ENCODE measurements at places on chromosomes 11 and 22. TPM values are rescaled to one million over a fixed set of nuclear protein-coding genes. Genes with fewer than 3 reads are reported as not detected.
A peak's percentile ranks its signal among the peaks of the same experiment; 100 is the strongest.

DNA sequence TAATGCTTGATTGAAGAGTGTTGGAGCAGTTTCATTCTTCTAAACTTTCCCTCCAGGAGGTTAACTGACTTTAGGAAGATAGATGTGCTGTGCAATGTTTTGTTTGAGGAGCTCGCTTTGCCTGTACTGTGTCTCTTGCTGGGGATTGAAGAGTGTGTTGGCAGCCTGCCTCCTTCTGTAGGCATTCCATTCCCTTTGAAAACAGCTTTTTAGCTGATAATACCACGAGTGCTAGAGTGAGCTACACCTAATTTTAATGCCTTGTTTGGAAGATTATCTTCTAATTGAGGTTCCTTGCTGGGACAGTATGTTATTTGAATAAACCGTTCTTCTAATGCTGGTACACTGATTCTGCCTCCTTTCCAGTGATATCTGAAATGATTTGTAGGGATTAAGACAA is 7.2 kb downstream of the DDX10 start:
- no peak overlapping the region for H3K4me3 ChIP-seq
- DNase-seq = no peak
- H3K27ac ChIP-seq = no peak overlapping the region
- H3K36me3 ChIP-seq = peaks cover 16% of the 10 kb centered on the region

DNA sequence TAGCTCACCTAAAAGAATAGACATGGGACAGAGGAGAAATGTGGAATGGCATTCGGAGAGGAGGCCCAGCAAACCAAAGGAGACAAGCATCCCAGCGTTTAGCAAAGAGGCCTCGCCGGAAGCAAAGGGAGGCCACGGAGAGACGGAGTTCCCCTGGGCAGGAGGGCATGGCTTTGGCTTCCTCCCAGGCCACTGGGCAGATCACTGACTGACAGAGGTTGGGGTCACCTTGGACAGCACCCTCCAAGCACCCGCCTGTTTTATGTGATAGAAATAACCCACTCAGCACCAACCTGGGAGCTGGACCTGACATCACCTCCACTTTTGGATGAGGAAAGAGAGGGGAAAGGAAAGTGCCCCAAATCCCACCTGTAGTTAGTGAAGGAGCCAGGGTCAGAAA is 434.1 kb downstream of the BRD1 start:
- no peaks in the 10 kb centered on the region for H3K36me3 ChIP-seq
- no peak for DNase-seq
- no peaks in the 10 kb centered on the region for H3K27me3 ChIP-seq
- no peak overlapping the region for H3K27ac ChIP-seq
- no peaks in the 10 kb centered on the region for H3K4me1 ChIP-seq

DNA sequence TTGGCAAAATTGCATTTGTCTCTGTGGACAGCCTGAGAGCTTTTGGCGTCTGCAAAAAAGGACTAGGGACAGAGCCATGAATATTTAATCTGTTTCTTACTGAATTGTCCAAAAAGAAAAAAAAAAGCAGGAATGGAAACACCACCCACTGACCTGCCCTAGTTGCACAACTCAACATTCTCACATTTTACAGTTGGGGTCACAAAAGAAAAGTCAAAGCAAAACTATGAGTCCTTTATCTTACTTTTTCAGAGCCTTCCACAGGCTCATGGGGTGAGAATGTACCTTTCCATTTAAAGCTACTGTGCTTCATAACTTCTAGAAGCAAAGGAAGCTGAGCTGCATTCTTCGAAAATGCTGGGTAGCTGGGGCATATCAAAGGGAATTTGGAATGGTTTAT is 225.7 kb downstream of the FAM76B start:
- no peaks in the 10 kb centered on the region for H3K36me3 ChIP-seq
- no peaks in the 10 kb centered on the region for H3K27me3 ChIP-seq
- H3K27ac ChIP-seq = no peak overlapping the region

DNA sequence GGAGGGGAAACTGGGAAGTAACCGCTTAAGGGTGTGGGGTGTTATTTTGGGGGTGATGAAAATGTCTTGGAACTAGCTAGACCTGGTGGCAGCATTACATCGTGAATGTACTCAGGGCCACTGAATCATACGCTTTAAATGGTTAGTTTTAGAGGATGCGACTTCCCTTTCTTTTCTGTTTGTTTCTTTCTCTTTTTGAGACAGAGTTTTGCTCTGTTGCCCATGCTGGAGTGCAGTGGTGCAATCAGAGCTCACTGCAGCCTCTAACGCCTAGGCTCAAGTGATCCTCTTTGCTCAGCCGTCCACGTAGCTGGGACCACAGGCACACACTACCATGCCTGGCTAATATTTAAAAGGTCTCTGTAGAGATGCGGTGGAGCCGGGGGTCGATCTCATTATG is 5.6 kb upstream of the MIAT start:
- DNase-seq = no peak
- no peak overlapping the region for H3K4me3 ChIP-seq
- no peaks in the 10 kb centered on the region for H3K36me3 ChIP-seq

DNA sequence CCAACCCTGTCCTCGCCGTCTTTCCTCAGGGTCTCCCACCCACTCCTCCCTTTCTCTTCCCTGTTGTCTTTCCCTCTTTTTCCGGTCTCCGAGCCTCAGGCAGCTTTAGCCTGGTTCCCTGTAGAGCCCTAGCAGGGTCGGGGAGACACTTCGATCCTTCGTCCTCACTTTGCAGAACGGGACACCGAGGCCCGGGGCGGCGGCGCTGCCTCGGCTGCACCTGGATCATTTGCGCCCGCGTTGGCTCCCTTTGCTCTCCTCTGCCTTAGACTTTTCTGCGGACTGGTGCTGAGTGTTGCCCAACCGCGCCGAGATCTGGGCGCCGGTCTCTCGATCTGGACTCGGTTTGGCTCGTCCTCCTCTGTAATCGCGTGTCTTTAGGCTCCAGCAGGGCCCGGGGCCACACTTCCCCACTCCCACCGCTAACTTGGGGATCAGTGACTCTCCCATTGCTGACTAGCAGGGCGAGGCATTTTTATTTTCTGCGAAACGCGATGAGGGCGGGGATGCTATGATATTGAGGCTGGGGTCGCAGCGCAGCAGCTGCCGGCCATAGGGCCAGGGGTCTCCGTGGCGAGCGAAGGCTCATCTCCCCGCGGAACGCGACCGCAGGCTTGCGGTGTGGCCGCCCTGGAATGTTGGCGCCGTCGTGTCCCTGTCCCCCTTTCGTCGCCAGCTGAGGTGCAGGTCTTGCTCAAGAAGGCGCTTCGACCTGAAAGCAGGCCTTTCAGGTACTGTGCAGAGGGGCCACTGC is 1.6 kb upstream of the E2F8 start:
- H3K27ac ChIP-seq = no peak overlapping the region
- no peak for DNase-seq
- no peaks in the 10 kb centered on the region for H3K36me3 ChIP-seq
- peaks cover 10% of the 10 kb centered on the region for H3K27me3 ChIP-seq
- H3K4me1 ChIP-seq = peaks cover 14% of the 10 kb centered on the region

DNA sequence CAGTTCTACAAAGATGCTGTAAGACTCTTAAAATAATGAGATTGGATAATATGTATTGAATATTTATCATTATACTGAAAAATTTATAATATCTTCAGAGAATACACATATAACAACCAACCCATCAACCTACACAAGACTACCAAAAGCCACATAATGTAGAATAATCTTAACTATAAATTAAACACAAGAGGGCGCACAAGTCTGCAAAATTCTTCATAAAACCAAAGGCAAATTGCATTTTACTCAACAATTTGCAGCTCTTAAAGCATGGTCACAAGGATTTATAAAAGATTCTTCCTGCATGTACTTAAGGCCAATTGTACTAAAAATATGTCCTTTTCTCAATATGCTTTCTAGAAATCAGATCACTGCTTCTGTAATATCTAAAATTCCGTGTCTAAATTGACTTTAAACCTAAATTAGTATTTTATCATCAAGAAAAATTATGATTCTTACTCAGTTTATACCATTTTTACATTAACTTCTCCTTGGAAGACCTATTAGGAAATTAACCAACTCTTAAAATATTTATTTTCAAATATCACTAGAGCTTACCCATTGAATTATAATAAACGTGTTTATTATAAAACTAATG is 79.0 kb downstream of the TTC28 start:
- no peak overlapping the region for H3K4me3 ChIP-seq
- no peaks in the 10 kb centered on the region for H3K36me3 ChIP-seq
- DNase-seq = peak; percentile 63
- no peaks in the 10 kb centered on the region for H3K4me1 ChIP-seq

DNA sequence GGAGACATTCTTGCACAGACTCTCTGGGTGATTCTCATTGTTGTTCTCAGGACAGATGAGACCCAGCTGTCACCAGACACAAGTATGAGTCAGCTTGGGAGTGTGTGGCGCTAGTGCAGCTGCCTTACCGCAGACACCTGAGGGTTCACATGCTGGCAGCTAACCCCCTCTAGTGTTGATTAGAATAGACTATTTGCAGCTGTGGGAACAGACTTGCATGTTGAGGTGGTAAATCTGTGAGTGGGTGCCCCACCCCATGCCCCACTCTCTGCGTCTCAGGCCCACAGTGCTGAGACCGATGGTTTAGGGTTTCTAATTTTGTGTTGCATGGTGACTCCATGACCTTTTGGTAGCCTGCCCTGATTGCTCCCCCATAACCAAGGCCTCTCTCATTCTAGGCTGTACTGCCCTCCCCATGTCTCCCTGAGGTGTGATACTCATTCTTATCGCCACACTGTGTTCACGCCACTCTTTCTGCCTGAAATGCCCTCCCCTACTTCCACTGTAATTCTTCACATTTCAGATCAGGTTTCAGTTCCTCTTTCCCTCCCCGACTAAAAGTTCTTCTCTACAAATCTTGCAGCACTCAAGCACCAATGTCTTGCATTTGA is 73.7 kb upstream of the KIRREL3 start:
- no peaks in the 10 kb centered on the region for H3K4me1 ChIP-seq
- no peak overlapping the region for H3K27ac ChIP-seq
- no peaks in the 10 kb centered on the region for H3K36me3 ChIP-seq
- H3K27me3 ChIP-seq = no peaks in the 10 kb centered on the region
- H3K4me3 ChIP-seq = no peak overlapping the region

DNA sequence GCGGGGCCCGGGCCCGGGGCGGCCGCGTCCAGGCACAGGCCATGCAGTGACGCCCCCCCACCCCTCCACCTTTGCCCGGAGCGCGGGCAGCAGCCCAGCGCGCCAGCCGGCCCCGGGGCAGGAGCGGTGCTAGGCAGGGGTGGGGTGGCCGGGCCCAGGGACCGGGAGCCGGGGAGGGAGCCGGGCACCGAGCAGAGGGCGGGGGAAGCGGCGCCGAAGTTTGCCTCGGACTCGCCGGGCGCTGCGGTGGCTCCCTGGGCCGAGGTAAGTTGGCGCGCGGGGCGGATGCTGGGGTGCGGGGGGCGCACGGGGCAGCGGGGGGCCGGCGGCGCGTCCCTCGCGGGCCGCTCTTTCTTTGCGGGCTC is 332 bp downstream of the TEAD1 start:
- H3K27me3 ChIP-seq = peaks cover 14% of the 10 kb centered on the region
- H3K36me3 ChIP-seq = no peaks in the 10 kb centered on the region
- no peak for DNase-seq
- peaks cover 11% of the 10 kb centered on the region for H3K4me1 ChIP-seq
- no peak overlapping the region for H3K27ac ChIP-seq

DNA sequence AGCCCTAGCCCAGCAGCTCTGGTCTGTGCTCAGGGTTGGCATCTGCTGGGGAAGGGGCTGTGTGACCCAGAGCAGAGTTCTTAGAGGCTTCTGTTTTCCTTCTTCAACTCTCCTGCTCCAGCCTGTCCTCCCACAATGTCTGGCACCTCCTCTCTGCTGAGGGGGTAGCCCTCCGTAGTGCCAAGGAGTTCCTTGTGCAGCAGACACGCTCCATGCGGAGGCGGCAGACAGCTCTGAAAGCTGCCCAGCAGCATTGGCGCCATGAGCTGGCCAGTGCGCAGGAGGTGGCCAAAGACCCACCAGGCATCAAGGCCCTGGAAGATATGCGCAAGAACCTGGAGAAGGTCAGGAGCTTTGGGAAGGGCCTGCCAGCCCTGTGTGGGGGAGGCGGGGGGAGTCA is 69.3 kb downstream of the CEP164 start:
- H3K4me1 ChIP-seq = no peaks in the 10 kb centered on the region
- peaks cover 33% of the 10 kb centered on the region for H3K36me3 ChIP-seq
- H3K27ac ChIP-seq = no peak overlapping the region
- DNase-seq = no peak

DNA sequence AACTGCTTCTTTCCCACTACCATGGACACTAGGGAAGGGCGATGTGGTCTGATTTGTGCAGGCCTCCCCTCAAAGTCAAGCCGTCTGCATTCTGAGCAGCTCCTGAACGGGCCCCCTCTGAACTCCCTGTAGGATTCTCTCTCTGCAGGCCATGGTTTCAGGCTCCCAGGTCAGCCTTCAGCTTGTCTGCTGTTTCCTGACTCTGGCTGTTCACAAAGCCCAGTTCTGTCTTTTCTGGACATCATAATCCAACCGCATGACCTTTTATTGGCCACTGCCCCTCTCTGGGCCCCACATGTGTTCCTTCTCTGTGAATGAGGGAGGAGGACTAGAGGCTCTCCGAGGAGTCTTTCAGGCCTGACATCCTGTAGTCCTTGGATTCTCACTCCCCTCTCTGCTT is 161.0 kb downstream of the FEZ1 start:
- H3K27ac ChIP-seq = no peak overlapping the region
- no peaks in the 10 kb centered on the region for H3K27me3 ChIP-seq
- H3K36me3 ChIP-seq = no peaks in the 10 kb centered on the region
- no peak for DNase-seq

GRCh38 chr11:10116588-10116987 is 177.4 kb downstream of the SBF2 start:
- H3K36me3 ChIP-seq = no peaks in the 10 kb centered on the region
- DNase-seq = no peak
- no peaks in the 10 kb centered on the region for H3K27me3 ChIP-seq
- no peaks in the 10 kb centered on the region for H3K4me1 ChIP-seq
- H3K4me3 ChIP-seq = no peak overlapping the region
- no peak overlapping the region for H3K27ac ChIP-seq

- DNase-seq = no peak
- no peak overlapping the region for H3K4me3 ChIP-seq
- no peaks in the 10 kb centered on the region for H3K36me3 ChIP-seq
- no peak overlapping the region for H3K27ac ChIP-seq
Observed at GRCh38 chr11:119421351-119421750, 1.6 kb downstream of the THY1 start.

DNA sequence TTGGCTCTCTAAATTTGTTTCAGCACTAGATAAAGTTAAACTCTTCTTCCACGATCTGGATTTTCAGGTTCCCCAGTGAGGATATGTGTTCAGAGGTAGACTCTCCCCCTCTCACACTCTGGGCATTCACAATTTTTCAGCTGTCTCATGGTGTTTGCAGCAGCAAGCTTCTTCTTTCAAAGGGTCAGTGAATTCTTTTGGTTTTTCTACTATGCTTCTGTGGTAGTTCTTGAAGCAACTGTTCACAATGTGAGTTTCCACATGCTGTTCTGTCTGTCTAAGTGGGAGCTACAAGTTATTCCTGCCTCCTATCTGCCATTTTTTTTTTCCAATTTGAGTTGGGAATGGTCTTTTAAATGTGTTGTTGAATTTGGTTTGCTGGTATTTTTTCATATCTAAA is 25.4 kb downstream of the CNTF start:
- no peaks in the 10 kb centered on the region for H3K36me3 ChIP-seq
- no peaks in the 10 kb centered on the region for H3K27me3 ChIP-seq
- no peaks in the 10 kb centered on the region for H3K4me1 ChIP-seq
- H3K27ac ChIP-seq = no peak overlapping the region
- H3K4me3 ChIP-seq = no peak overlapping the region
- DNase-seq = no peak

The KCNE3 gene
- not detected for polyA plus RNA-seq

All from CD4-positive, alpha-beta memory T cell (primary cell).